Stimulated activated CD4-positive, alpha-beta T cell treated with anti-CD3 and anti-CD28 coated beads, TNF-alpha, amount 100 ng/mL, for 4 hours (primary cell): ENCODE measurements at places on chromosomes 7 and 10.

DNA sequence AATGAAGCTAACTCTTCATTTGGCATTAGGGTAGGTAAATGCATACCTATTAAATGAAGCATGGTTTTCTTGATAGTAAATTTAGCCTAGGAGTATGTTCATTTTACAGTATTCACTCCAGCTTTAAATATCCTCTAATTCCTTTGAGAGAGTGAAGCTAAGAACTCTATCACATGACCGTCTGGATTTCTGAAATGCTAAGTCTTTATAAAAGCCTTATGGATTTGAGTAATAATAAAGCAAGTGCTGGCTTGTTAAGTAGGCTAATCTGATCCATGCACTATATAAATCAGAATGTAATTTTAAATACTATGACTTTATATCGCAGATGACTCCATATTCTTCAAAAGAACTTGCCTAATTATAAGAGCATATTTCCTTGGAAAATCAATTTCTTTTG is 64.8 kb downstream of the REEP3 start:
- DNase-seq: no peak

DNA sequence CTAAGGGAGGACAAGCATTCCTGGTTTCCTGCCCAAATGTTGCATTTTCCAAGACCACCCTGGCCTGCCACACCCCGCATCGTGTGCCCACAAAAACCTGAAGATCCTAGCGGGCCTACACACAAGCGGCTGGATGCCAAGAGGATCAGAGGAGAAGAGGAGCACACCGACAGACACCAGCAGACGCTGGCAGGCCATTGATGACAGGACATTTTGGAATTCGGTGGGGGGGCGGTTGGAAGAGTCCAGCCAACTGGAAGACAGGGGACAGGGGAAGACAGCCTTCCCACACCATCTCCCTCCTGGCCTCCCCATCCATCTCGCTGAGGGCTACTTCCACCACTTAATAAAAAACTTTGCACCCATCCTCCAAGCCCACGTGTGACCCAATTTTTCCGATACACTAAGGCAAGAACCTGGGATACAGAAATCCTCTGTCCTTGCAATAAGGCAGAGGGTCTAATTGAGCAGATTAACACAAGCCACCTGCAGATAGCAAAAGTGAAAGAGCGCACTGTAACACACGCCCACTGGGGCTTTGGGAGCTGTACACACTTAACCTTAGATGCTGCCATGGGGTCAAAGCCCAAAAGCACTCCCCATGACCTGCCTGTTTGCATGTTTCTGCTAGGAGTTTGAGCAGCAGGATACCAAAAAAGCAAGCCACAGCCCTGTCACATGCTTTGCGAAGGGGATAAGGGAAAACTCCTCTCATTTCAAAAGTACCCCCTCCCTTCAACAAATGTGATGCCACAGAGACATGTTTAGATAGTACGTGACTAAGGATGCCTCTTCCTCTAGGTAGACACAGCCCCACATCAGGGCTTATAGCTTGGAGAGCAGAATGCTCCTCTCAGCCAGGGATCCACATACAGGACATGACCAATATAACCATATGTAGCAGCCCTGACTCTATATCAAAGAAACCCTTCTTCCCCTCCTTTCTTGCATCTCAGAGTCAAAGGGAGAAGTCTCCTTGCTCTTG is 13.4 kb upstream of the SMNDC1 start:
- no peak for DNase-seq

- no peak for DNase-seq
These were observed at the start of gene WDFY4 for GRCh38 chr10:48684792-48685623. WDFY4 (plus strand) TSS chr10:48684873; CDS start chr10:48709733, 24,860 bp downstream.

DNA sequence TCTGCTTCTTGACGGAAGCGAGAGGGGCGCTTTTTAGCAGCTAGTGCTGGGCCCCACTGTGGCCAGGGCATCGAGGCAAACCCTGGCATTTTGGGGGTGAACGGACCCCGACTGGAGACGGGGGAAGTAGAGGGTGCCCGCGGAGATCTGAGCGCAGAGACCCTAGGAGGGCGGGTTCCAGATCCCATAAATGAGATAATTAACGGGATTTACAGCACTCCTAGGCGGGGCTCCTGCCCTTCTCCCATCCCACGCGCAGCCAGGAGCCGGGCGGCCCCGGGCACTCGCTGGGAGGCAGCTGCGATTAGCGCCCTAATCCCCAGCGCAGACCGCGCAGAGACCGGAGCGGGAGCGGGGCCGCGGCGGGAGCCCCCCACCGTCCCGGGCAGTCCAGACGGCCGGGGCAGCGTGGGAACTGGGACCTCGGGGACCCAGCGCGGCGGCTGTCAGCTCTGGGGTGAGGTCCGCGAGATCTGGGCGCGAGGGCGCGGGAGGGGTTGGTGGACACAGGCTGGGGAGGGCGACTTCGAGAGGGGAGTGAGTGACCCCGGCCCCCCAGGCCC is 735 bp downstream of the JCAD start:
- no peak for DNase-seq

DNA sequence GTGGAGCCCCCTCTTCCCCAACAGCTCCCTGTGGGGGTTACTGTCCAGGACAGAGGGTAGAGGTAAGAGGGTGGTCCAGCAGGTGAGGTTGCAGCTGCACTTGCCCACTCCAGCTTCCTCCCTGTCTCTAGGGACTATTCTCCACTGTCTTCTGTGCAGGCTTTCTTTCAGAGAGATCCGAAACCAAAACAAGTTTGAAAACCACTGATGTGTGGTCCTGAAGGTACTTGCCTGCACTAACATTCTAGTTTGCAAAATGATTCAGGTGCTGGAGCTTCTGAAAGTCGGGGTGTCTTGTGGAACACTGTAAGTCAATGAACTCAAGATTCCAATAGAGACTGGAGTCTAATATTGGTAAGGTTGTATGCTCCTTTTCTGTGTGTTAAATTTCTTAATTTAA is 63.1 kb downstream of the BLNK start:
- DNase-seq: no peak

- no peak for DNase-seq
These were observed 34.4 kb upstream of the YAE1 start for GRCh38 chr7:39531818-39532217.

DNA sequence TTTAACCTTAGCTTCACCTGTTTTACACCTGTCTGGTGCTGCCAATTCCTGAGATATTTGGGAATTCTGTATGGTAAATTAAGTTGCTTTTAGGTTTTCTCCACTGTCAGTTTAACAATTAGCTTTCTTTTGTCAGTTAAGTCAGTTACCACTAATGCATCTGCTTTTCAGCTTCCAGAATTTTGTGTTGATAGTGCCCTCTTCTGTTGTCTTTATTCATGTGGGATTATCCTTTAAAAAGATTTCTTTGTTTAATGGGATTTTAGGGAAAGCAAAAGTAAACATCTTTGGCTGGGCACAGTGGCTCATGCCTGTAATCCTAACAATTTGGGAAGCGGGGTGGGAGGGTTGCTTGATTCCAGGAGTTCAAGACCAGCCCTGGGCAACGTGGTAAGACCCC is 8.1 kb downstream of the TFAM start:
- DNase-seq: no peak

DNA sequence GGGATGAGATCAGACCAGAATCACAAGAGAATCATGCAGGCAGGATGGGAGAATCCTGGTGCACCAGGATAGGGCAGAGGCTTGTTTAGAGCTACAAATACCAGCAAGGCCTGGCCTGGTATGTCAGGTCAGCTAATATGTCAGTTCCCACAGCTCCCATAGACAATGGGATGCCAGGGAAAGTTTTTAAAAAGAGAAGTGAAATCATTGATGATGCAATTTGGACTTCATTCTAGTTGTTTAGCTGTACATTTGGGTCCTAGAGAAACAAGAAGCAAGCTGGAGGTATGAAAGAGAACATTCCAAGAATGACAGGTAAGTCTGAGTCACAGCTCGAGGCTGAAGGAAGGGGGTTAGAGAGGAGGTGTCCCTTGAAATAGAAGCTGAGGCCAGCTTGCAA is 45.2 kb downstream of the GPR141 start:
- DNase-seq: no peak

- DNase-seq: no peak
These were observed 964.5 kb downstream of the CNTNAP2 start for GRCh38 chr7:147081117-147081516.

- DNase-seq: no peak
These were observed 266.9 kb downstream of the ABCA13 start for GRCh38 chr7:48438206-48438605.

GRCh38 chr10:124653811-124654651 is 90.1 kb downstream of the FAM53B start:
- no peak for DNase-seq

- no peak for DNase-seq
These were observed 844.3 kb downstream of the CNTNAP2 start for GRCh38 chr7:146960773-146961391.

DNA sequence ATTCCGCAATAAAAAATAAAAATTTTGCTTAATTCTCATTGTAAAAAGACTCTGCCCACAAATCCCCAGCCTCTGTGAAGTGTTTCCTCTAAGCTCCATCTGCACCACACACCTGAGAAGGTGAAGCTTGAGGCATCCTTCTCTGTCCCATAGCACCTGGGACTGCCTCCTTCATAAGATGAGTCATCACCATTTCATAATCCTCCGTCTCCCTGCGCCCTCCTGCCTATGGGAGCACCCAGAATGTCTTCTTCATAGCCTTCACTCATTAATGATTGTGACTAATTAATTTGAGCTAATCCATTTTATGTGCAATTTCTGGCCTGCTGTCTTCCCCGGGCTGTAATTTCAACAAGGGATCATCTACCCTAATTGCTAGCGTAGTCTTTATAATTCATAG is 90.3 kb downstream of the WDR11 start:
- no peak for DNase-seq

DNA sequence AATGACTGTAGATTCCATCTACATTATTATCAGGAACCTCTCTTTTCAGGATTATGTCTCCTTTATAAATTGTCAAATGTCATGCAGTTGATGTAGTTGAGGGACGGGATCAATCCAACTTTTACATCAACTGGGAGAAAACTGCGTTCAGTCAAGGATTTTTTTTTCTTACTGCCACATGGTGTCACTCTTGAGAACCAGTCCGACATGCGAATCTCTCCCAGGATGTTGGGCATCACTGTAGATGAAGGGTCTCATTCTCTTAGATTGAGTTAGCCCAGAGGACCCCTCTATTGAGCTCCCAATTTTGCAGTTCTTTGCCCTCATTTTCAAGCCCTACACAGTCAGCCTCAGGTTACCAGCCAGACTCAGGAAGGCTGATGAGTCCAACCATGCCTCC is 120.3 kb upstream of the PTPRZ1 start:
- DNase-seq: no peak

GRCh38 chr10:110279407-110279986 is 25.2 kb downstream of the SMNDC1 start:
- no peak for DNase-seq

GRCh38 chr10:109668154-109668665 is 255.1 kb downstream of the XPNPEP1 start:
- no peak for DNase-seq

GRCh38 chr10:15585303-15585715 is 134.4 kb downstream of the ITGA8 start:
- DNase-seq: no peak

DNA sequence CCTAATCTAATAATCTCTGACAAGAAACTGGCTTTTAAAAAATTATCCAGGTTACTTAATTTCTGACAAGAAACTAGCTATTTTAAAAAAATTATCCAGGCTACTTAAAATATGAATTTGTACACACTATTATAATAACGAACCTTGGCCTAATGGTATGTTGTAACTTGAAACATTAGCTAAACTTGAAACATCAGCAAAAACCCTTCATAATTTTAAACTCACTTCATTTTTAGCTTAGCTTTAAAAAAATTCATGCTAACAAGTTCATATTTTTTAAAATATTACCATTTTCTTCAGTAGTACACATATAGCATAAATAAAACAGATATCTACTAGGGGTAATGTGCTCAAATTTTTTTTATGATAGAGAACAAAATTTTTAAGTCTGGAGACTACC is 35.6 kb downstream of the BRAF start:
- DNase-seq: no peak

GRCh38 chr10:120684226-120684625 is 166.9 kb upstream of the WDR11 start:
- no peak for DNase-seq

GRCh38 chr7:111424768-111425167 is 137.5 kb downstream of the IMMP2L start:
- DNase-seq: no peak

DNA sequence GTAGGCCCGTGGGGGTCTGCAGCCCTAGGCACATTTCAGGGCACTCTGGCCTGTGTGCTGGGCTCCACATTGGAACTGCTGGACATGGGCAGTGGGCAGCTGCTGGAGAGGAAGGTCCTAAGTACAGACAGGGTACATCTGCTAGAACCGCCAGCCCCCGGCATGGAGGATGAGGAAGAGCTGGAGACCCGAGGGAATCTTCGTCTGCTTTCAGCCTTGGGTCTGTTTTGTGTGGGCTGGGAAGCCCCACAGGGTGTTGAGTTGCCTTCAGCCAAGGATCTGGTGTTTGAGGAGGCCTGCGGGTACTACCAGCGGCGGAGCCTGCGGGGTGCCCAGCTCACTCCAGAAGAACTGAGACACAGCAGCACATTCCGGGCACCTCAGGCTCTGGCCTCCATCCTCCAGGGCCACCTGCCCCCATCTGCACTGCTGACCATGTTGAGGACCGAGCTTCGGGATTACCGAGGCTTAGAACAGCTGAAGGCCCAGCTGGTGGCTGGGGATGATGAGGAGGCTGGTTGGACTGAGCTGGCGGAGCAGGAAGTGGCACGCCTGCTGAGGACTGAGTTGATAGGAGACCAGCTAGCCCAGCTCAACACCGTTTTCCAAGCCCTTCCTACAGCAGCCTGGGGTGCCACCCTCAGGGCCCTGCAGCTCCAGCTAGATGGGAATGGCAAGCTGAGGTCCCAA is 1.4 kb downstream of the HPS6 start:
- DNase-seq: no peak

DNA sequence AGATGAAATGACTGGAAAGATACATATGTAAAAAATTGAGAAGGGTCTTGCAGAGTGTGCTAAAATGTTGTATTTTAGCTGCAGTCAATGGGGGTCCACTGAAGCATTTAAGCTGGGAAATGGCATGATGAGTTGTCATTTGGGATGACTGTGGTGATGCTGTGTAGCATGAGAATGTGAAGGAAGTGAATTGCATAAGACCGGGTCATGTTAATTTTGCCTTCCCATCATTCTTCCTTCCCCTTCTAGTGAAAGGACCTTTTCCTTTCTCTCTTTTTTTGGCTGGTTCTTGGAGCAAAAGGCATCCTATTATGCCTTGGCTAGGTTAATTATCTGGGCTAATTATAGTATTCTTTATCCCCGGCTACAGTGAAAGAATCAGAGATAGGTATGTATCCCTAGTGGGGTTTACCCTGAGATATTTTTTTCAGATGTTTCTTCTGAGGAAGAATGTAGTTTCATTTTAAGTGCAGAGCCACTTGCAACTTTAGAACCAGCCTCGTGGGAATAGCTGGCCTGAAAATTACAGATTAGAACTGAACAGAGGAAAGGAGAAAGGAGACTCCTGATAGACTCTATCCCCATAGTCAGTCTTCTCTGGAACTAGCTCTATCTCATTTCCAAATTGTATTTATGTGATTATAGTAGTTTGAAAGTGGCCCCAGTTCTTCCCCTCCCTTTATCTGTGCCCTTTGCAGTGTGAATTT is 93.6 kb downstream of the HGF start:
- DNase-seq: no peak

GRCh38 chr7:3427957-3428356 is 126.9 kb downstream of the SDK1 start:
- DNase-seq: no peak

- DNase-seq: no peak
These were observed 3.8 kb upstream of the DUSP5 start for GRCh38 chr10:110493832-110494426.

- no peak for DNase-seq
These were observed 82.5 kb downstream of the TMEM168 start for GRCh38 chr7:112707655-112708054.
